ENCODE measurements at places on chromosomes 1 and 21. TPM values are rescaled to one million over a fixed set of nuclear protein-coding genes. Genes with fewer than 3 reads are reported as not detected.

DNA sequence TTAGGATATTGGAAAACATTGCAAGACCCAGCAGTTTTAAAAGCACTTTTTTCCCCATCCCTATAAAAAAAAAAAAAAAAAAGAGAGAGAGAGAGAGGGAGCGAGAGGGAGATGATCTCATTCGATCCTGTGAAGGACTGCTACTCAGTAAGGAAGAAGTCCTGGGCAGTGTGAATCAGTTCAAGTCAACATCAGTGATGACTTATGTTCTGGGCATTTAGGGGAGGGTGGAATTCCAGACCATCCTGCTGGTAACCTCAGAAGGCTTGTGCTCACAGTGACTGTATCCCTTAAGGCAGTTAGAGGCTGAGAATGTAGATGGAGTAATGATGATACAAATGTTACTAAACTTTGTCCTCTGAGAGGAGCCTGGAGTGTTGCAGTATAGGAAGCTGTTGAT, 151.4 kb downstream of the TGFB2 start:
- DNase-seq = peak; percentile 79

- DNase-seq = no peak
Observed at GRCh38 chr1:180951836-180952656, 39.3 kb downstream of the KIAA1614 start.

GRCh38 chr1:19204446-19205266, 5.4 kb downstream of the UBR4 start:
- DNase-seq = no peak

DNA sequence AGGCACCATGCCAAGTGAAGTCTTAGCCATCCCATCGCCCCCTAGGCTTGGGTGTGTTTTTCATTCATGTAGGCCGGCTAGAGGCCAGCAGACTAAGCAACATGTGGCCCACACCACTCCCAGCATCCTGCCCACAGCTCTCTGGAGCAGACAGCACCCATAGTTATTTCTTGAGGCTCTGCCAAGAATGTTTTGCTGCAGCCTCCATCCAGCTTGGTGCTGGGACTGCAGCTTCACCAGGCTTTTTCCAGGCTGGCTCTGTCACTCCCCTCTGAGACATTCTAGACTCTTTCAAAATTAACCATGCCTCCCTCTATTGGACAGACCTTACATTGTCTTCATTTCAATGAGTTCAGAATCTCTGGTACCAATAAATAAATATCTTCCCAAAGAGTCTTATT, 104.2 kb downstream of the DUSP10 start:
- peak; percentile 15 for DNase-seq

TNFRSF18 gene
- not detected for polyA plus RNA-seq

C1orf87 gene
- not detected for polyA plus RNA-seq

HES4 gene
- 9.6 TPM for polyA plus RNA-seq

CD84 gene
- not detected for polyA plus RNA-seq

Measured in A549 (cell line).